ENCODE measurements at places on chromosomes 3 and 15. TPM values are rescaled to one million over a fixed set of nuclear protein-coding genes. Genes with fewer than 3 reads are reported as not detected.

The SELENOS gene
- 52.7 TPM for total RNA-seq

The SOX2 gene
- not detected for total RNA-seq

The GOLGA6L7 gene
- total RNA-seq: not detected

The SAMD7 gene
- not detected for total RNA-seq

The NEDD4 gene
- 34.3 TPM for total RNA-seq

The EIF4E3 gene
- 2.2 TPM for total RNA-seq

The EFCAB12 gene
- not detected for total RNA-seq

The ADIPOQ gene
- total RNA-seq: not detected

The RARRES1 gene
- total RNA-seq: 47.8 TPM

The TMEM89 gene
- total RNA-seq: not detected

The TRA2B gene
- total RNA-seq: 157 TPM

The HRG gene
- total RNA-seq: not detected

The LTK gene
- not detected for total RNA-seq

The KCNMB2 gene
- 0.41 TPM for total RNA-seq

The FBXO40 gene
- not detected for total RNA-seq

The MTMR10 gene
- total RNA-seq: 21.3 TPM

The MAPKAPK3 gene
- 55.2 TPM for total RNA-seq

The C2CD4A gene
- not detected for total RNA-seq

The DCUN1D1 gene
- total RNA-seq: 33.8 TPM

The HIGD2B gene
- not detected for total RNA-seq

The PTPRG gene
- 27.6 TPM for total RNA-seq

The RARB gene
- total RNA-seq: 3.1 TPM

The ZNF385D gene
- total RNA-seq: 11.5 TPM

The EXD1 gene
- not detected for total RNA-seq

The SMARCC1 gene
- 42.7 TPM for total RNA-seq

The TRIM42 gene
- total RNA-seq: not detected

The WNT5A gene
- 42.4 TPM for total RNA-seq

The VPS8 gene
- 83.7 TPM for total RNA-seq

The SLC25A20 gene
- 20.9 TPM for total RNA-seq

The DCBLD2 gene
- 370 TPM for total RNA-seq

The NOX5 gene
- total RNA-seq: 0.27 TPM

The LTF gene
- not detected for total RNA-seq

The FETUB gene
- not detected for total RNA-seq

The CCDC71 gene
- 14.8 TPM for total RNA-seq

The TTLL13 gene
- total RNA-seq: 0.09 TPM

The CLDN16 gene
- 0.09 TPM for total RNA-seq

The COL6A6 gene
- total RNA-seq: 18.6 TPM

The STRC gene
- total RNA-seq: not detected

The RFX7 gene
- 4.1 TPM for total RNA-seq

The TRPM1 gene
- total RNA-seq: not detected

The ISLR gene
- 163 TPM for total RNA-seq

The IMPG2 gene
- total RNA-seq: 0.65 TPM

The PPP4R2 gene
- 54.7 TPM for total RNA-seq

The SLC28A2 gene
- total RNA-seq: not detected

The FBLN2 gene
- 452 TPM for total RNA-seq

The MUC4 gene
- total RNA-seq: not detected

The SIDT1 gene
- not detected for total RNA-seq

The POPDC2 gene
- total RNA-seq: 1.6 TPM

The ONECUT1 gene
- not detected for total RNA-seq

The PCBP4 gene
- total RNA-seq: 33.3 TPM

The SEMA7A gene
- 7.9 TPM for total RNA-seq

The SERINC4 gene
- not detected for total RNA-seq

All from fibroblast of the aortic adventitia (primary cell).